ENCODE measurements at places on chromosomes 2 and 18.

DNA sequence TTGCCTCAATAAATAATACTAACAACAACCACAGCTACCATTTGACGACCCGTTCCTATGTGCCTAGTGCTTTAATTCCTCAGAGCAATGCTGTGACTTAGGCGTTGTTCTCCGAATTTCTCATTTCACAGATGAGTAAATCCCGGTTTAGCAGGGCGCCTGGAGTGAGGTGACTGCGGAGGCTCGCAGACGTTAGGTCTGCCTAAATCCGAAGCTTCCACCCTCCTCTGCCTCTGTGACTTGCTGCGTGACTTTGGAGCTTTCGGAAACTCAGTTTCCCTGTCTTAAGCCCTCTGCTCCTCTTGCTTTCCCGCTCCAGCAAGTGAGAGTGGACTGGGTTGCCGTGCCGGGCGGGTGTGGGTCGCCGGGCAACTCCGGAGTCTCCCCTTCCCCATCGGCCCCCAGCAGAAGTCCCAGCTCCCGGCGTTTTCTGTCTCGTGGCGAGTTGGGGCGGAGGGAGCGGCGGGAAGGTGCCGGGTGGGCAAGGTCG is 711 bp upstream of the ATOH8 start:
- DNase-seq = no peak

GRCh38 chr2:69741575-69742321 is at the start of gene ANXA4:
Gene ANXA4 (plus strand): TSS chr2:69742134. CDS start chr2:69781566, 39,432 bp downstream.
- peak; percentile 90 for DNase-seq

DNA sequence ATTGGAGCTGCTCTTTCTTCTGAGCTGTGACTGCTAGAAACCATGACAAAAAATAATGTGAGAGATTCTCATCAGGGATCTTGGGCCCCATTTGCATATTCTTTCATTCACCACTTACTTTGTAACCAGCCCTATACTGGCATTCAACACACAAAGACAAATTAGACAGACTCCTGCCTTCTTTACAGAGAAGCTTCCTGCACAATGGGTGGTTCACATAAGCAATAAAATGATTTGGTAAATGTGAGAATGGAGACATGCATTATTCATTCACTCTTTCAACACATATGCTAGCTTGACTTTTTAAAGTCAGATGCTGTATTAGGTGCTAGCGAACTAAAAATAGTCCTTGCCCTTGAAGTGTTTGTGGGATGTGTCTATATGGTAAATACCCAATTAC is 174.4 kb downstream of the NCKAP5 start:
- no peak for DNase-seq

DNA sequence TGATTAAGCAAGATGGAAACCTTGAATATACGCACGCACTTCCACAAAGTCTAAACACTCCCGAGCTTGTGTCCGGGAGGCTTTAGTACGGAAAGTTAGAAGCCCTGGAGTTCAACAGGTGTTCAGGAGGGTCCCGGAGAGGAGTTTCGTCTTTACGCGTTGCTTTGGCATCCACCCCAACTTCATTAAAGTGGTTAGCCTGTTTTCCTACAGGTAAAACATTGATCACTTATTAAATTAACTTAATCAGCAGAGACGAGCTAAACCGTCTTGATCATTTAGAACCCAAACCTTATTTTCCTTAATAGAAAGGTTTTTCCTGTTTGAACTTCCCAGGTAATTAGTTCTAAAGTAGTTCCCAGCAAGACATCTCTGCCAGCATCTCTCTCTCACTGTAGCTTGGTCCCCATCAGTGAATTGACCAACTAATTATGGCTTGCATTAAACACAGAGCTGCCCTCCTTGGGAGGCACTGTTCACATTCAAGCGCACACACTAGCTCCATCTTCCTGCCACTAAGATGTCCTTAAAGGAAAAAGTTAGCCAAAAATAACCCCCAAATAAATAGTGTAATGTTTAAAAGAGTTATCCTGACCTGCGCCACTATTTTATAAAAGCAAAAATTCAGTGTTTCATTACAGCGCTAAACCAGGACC is 1.4 kb downstream of the NPAS2 start:
- DNase-seq = no peak

DNA sequence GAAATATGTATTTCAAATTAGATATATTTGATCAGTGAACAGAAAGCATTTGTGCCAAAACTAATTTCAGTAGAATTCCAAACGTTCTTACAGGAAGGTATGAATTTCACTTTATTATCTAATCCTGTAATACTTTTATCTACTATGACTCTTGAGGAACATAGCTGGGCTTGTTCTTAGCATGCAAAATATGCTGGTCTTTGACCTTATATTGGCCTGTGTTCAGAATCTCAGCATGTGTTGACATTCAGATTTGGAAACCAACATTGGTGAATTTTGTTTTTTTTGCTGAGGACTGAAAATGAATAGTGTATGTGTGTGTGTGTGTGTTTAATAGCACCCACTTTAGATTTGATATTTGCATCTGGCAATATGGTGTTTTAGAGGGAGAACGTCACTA is 112.2 kb downstream of the MEIS1 start:
- no peak for DNase-seq

DNA sequence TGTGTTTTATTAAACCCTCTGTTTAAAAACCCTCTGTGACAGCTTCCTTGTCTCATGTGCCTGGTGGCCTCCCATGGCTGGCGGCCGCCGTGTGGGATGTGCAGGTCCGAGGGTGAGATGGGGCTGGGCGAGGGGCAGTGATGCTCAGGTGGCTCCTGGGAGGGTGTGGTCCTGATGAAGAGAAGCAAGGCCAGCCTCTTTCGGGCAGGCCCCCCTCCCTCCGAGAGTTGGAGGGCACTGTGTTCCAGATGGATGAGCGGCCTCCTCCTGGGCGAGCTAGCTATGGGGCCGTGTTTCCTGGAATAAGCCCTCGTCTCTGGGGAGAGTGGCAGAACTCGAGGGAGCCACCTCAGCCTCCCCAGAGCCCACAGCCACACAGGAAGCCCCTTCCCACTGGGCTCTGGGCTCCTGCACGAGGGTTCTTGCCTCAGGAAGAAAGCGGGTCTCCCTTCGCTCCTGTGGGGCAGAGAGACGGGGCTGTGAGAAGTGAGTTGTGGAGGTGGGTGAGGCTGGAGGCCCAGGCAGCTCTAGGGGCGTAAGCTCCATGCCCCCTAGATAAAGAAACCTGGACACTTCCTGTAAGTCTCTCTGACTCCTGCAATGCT is 72.1 kb downstream of the ASB1 start:
- no peak for DNase-seq

All from Peyer's patch (tissue), 4 donors.